ENCODE measurements at places on chromosomes 4 and X.

DNA sequence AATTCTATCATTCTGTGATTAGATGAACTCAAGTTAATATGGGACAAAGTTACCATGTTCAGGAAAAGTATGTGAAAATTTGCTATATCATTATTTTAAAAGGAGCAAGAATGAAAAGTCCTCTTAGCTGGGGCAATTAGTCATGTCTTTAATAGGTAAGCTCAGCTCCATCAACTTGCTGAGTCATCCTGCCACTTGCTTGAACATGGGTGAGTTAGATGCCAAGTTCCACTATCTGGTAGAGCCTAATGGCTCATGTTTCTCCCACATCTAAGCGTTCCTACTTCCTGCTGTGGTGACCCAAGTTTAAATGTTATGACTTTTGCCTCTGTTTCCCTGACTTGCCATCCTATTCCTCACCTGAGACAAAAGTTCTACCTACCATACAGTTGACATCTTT lies 276.8 kb downstream of the ZNF674 start:
- DNase-seq, result no peak

DNA sequence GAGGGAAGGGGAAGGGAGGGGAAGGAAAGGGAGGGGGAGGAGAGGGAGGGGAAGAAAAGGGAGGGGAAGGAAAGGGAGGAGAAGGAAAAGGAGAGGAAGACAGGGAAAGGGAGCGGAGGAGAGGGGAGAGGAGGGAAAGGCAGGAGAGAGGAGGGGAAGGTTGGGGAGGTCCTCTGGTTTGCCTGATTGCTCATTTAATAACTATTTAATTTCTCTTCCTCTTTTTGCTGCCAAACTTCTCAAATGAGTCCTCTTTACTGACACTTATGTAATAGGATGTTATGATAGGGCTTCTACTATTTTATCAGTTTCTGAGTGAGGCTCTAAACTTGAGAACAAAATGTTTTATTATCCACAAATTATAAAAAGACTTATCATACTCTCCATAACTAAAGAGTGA lies 35.4 kb upstream of the PPA2 start:
- DNase-seq, result no peak

DNA sequence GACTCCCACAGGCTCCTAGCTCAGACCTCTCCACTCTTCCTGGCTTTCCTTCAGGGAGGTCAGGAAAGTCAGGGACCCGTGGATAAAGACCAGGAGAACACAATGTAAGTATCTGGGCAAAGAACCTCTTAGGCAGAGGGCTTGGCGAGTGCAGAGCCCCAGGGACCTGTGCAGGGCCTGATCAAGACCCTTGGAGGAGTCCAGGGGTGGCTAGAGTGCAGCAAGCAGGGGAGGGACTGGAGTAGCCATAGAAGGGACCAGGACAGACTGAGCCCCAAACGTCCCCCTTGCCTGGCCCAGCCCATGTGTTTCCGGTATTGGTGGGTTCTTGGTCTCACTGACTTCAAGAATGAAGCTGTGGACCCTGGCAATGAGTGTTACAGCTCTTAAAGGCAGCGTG lies 5.9 kb upstream of the TNIP2 start:
- no peak for DNase-seq

DNA sequence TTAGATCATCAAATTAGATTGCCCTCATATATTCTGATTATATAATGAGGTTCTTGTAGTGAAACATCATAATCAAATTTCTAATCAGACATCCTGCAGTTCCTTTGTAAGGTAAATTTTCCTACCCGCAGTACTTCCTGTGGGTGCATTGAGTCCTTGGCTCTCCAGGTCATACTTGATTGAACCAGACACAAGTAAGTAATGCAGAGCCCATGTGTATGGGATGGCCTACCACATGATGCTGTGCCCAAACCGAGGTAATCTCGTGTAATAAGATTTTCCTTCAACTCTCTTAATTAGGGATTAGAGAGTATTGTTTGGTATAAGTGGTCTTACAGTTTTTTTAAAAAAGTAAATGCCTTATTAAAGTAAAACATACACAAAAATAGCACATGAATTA lies 1841.8 kb downstream of the PCDH7 start:
- DNase-seq, result no peak

DNA sequence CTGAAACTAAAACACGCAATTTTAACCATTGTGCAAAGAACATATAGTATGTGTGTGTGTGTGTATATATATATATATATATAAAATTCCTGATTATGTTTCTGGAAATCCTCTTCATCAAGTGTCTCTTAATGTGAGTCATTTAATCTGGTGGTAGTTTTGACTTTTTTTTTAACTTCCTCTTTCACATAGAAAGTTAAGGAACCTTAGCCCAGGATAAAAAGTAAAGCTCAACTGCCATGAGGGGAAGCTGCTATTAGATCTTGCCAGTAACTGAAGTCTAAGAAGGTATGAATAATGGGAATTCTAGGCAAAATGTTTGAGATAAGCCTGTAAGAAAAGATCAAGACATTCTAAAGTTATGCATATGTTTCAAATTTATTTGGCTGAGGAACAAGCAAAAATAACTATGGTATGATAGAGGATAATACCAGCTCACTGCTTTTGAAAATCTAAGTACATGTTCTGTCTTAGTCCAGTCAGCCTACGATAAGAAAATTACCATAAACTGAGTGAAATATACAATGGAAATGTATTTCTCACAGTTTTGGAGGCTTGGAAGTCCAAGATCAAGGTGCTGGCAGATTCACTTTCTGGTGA lies 757.0 kb downstream of the TRAM1L1 start:
- DNase-seq, result no peak

- DNase-seq, result no peak
Measured at GRCh38 chr4:10061650-10062415, 40.5 kb upstream of the SLC2A9 start.

All from cortex of kidney (tissue), 1 donor.